ENCODE measurements at places on chromosomes 11 and 22.

GRCh38 chr11:115493488-115493887, 10.7 kb downstream of the CADM1 start:
- DNase-seq: no peak

DNA sequence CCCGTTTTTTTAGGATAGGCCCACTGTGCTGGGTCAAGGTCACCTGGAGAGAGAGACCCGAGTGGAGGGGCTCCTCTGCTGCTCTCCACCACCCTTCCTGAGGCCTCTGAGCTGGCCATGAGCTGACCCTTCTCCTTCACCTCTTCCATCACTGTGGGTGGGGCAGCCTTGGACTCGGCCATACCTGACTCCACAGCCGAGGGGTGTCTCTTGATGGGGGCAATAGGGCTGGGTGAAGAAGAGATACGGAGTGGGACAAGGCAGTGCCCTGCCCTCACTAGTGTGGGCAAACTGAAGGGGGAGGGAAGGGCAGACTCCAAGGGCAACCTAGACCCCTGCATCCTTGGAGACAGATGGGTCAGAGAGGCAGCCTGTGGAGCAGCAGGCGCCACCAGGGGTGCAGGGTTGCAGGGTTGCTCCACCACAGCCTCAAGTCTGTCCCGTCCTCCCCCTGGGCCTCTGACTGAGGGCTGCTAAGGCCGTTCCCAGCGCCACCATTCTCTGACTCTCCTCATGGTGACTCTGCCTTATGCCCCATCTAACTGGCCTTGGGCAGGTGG, 20.1 kb upstream of the NECTIN1 start:
- no peak for DNase-seq

GRCh38 chr22:36397131-36398093, 9.6 kb upstream of the MYH9 start:
- no peak for DNase-seq

DNA sequence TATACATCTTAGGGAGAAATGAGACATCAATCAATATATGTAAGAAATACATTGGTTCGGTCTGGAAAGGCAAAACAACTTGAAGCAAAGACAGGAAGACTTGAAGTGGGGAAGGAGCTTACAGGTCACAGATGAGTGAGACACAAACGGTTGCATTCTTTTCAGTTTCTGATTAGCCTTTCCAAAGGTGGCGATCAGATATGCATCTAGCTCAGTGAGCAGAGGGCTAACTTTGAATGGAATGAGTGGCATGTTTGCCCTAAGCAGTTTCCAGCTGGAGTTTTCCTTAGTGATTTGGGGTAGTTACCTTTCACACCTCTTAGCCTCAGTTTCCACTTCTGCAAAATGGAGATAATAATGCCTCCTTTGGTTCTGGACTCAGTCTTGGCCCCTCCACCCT, 15.8 kb downstream of the LHFPL7 start:
- DNase-seq: no peak

GRCh38 chr22:31102441-31103081, 4.8 kb downstream of the SELENOM start:
- DNase-seq: no peak

DNA sequence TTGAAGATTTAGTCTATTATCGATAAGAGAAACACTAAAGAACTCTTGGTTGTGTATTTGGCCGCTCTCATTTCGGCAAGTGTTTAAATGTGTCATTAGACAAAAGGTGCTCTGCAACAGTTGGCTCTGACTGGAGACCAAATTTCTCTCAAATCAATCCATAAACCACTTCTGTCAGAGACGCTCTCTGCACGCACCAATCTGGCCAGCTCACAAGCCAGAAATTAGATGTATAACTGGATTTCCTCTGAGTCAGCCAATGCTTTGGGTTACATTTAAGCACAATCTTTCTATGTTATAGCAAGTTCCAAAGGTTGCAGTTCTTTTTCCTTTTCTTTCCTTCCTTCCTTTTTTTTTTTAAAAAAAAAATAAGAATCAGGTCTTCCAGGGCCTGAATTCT, 17.6 kb upstream of the PARVA start:
- DNase-seq: no peak

DNA sequence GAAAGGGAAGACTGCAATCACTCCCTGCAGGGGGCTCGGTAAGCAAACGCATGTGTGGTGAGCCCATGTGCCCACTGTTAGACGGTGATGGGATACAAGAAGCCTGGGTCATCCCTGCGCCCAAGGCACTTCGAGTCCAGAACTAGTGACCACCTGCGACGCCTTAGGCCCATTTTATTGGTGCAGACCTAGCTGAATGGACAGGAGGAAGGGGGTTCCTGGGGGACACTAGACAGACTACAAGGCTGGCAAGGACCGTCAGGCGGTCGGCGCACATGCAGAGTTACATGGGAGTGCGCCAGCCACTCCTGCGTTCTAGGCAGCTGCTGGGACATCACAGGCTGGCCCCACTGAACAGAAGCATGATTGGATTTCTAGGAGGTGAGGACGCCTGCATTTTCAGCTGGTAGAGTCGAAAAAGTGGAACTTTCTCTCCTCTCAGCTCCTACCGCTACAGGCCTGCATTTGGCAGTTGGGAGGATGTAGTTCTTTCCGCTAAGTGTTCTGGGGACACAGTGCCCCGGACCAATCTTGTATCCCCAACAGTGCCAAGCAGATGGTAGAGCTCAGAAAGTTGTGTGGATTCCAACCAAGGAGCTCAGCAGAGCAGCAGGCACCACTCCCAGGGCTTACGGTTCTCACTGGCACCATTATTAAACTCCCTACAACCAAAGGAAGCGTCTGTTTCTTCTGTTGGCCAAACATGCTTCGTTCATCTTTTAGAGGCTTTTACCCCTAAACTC, 35.7 kb downstream of the BID start:
- no peak for DNase-seq

GRCh38 chr11:19953336-19953735, 206.9 kb downstream of the DBX1 start:
- DNase-seq: no peak

DNA sequence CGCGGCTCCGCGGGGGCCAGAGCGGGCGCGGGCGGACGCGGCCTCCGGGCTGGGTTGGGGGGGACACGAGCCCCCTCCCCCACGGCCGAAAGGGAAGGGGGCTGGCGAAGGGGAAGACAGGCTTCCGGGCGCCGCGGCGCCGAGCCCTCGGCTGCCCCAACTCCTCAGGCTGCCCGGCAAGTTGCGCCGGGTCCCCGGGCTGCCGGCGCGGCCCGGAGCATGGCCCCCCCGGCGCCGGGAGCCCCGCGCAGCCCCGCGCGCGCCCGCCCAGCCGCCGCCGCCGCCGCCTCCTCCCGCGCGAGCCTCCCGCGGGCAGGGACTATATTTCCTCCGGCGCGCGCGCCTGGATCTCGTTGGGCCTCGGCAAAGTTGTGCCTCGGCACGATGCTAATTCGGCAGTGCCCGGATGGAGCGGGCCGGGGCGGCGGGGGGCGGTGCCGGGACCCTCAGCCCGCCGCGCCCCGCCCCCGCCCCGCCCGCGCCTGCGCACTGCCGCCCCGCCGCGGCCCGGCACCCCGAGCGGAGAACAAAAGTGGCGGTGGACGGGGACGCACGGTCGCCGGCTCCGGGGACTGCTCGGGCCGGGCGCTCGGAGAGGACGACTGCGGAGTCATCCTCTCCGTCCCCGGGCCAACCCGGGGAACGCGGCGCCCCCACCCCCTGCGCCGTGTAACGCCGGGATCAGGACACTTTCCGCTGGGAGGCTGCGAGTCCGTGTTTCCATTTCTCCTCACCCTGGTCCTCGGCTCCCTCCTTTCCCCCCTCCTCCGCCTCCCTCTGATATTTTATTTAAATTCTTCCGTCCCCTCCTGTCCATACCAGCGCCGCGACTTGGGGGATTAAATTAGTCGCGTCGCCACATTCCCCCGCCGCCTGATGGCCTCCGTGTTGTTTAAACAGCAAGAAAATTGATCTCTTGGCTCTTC, at the start of gene PHF21B:
Gene PHF21B (minus strand): TSS at position 400 of the 926 bp plus-strand sequence. CDS start 456 bp downstream, outside the sequence.
- peak; percentile 6 for DNase-seq

- no peak for DNase-seq
Measured at GRCh38 chr22:35191412-35191811, 65.9 kb upstream of the HMGXB4 start.

DNA sequence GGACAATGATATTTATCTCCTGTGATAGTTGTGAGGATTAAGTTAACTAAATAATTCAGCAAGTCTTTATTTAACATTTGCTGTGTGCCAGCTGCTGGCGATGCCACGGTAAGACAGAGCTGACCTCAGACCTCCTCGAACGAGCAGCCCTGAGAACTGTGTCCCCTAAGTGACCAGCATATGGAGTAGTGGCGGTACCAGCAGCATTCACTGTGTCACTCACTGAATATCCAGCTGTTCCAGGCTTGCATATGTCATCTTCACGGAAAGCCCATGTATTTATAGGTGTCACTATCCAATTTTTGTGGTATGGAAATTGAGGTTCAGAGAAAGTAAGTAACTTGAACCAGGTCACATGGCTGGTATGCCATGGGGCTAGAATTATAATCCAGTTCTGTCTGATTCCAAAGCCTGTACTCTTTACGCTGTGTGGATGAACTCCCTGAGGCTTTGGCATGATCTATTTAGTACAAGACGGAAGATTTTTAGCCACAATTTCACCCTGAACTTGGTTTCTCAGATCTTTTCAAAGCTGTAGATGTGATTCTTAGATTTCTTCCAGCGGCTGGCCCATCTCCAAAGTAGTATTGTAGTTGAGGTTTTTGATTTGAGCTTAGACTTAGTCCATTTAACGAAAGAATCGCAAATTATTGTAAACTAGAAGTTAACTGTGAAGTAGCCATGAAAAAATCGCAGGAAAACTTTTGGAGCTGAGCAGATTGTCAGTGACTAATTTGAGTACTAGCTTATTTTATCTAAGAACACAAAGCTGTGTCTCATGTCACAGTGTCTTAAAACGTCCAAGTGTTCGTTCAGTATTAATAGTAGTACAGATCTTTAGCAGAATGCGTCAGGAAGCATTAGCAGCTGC, 49.4 kb upstream of the MYO18B start:
- DNase-seq: no peak

GRCh38 chr11:37963440-37963839, 1365.4 kb upstream of the RAG2 start:
- no peak for DNase-seq

- DNase-seq: no peak
Measured at GRCh38 chr11:60691661-60692060, 7.8 kb upstream of the MS4A8 start.

DNA sequence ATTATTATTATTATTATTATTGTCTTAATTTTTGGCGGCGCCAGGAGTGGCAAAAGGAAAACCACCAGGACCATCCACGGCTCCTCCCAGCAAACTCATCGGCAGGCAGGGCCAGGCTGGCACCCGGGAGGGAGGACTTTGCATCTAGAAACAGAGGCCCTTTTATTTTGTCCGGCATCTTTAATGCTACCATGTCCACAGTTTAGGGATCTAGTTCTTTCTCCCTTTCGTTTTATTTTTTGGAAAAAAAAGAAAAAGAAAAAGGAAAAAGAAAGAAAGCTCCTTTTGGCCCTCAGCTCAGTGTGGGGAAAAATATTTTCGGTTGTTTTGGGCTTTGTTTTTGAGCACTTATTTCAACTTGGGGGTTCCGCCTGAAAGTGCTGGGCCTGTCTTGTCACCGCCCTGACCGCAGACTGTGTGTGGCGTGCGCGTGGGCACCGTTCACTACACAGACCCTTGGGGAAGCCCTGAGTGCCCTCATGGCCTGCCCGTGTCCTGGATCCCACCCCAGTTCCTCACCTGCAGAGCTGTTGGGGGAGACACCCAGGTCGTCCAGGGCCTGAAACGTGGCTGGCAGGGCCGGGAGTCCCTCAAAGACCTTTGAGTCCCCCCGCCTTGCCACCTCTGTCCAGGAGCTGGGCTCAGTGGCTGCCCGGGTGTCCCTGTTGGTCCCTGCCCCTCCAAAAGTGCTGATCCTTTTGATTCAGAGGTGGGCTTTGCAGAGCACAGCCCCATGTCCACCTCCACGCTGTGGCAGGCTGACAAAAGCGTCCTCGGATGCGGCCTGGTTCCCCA, 69.1 kb upstream of the PPARA start:
- no peak for DNase-seq

GRCh38 chr22:36536717-36537116, 7.8 kb upstream of the EIF3D start:
- DNase-seq: no peak

DNA sequence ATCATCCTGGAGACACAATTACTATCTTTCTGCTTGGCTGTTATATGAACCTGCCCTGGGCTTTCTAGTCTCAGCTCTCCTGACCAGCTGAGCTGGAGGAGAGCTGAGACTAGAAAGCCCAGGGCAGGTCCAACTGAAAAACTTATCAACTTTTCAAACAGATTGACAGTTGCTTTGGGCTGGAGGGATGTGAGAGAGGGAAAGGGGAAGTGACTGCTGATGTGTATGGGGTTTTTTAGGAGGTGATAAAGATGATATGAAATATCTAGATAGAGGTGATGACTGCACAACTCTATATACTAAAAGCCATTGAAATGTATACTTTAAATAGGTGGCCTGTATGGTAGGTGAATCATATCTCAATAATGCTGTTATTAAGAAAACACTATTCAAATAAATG, 60.2 kb upstream of the CHRM4 start:
- no peak for DNase-seq

DNA sequence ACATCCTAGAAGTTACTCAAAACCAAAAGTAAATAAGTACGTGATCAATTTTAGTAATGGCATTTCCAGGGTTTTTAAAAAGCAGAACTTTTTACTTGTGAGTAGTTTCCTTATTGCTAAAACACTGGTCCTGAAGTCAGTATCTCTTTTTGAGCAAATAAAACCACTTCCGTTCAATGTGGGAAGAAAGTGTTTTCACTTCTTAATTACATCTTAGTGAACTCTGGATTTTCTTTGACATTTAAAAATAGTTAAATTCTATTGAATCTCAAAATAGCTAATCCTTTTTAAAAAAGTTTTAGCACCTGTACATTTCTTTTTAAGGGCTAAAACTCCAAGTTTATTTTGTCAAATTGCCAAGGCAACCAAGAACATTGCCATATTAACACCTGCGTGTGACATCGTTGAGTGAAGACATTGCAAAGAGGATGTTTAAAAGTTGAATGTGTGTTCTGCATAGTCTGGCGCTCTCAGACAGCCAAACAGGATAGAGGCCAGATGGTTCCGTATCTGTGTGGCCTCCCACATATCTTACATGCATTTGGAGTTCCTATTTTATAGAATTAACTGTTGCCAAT, 17.2 kb upstream of the OR5B21 start:
- DNase-seq: peak; percentile 27

All from activated CD4-positive, alpha-beta T cell treated with anti-CD3 and anti-CD28 coated beads, Interleukin-2, amount 50 U/mL, for 24 hours (primary cell).